Motor neuron (in vitro differentiated cells): ENCODE measurements at places on chromosomes 16 and 17.

GRCh38 chr17:81228420-81228819, 5.7 kb upstream of the CEP131 start:
- no peak for ATAC-seq

GRCh38 chr16:87657621-87658192, 55.4 kb downstream of the JPH3 start:
- ATAC-seq: peak; percentile 19

- ATAC-seq: no peak
Measured at GRCh38 chr16:66871840-66872239, 8.5 kb upstream of the PDP2 start.

DNA sequence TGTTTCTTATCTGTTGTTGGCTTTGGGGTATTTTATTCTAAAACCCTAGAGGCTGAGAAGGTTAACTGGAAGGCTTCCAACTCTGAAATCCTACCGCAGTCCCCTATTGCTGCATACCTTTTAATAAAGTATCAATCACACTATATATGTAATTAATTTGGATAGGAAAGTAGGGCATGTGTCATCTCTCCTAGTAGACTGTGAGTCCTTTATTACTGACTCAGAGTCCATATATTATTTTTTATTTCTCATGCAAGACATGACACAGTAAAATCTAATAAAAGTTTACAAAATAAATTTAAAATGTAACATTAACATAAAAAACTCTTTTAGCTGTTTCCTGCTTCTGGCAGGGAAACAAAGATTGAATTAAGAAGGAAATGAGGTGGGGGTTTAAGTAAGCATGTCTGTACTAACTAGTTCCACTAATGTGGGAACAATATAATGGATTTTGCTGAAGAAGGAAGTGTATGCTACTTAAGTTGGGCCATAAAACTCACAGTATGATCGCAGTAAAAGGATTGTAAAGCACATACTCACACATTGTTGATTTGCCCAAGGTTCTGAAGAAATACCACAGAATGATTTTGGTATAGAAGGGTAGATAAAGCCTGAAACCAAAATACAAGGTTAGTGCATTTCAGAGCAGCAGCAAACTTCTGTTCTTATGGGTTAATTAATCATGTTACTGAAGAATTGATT, 97.6 kb upstream of the HLF start:
- no peak for ATAC-seq

DNA sequence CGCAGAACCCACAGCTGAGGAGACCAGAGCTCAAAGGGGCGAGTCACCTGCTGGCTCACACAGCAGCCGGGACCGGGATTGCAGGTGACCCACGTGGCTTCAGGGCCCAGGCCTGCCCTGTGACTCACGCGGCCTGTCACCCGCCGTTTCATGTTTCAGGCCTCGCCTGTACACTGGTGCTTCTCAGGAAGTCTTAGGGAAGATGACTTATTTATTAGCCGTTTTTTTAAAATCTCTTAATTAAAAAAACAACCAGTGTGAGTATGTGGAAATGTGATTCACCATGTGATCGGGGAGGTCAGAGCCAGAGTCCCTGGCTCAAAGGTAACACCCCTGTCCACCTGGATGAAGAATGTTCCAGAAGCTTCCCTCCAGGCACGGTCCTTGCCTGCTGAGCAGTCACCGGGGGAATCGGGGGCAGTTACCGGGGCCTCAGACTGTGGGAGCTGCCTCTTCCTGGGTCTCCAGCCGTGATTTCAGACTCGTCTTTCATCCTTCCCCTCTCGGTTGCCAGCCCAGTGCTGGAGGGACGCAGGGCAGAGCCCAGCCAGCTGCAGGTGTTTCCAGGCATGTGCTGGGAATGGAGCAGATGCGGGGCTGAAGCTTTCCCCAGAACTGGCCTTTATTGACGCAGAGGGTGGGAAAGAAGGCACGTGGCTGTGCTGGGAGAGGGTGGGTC, 49.3 kb downstream of the CMIP start:
- peak; percentile 86 for ATAC-seq

GRCh38 chr17:36475346-36475970, 11.0 kb upstream of the ZNHIT3 start:
- ATAC-seq: no peak

DNA sequence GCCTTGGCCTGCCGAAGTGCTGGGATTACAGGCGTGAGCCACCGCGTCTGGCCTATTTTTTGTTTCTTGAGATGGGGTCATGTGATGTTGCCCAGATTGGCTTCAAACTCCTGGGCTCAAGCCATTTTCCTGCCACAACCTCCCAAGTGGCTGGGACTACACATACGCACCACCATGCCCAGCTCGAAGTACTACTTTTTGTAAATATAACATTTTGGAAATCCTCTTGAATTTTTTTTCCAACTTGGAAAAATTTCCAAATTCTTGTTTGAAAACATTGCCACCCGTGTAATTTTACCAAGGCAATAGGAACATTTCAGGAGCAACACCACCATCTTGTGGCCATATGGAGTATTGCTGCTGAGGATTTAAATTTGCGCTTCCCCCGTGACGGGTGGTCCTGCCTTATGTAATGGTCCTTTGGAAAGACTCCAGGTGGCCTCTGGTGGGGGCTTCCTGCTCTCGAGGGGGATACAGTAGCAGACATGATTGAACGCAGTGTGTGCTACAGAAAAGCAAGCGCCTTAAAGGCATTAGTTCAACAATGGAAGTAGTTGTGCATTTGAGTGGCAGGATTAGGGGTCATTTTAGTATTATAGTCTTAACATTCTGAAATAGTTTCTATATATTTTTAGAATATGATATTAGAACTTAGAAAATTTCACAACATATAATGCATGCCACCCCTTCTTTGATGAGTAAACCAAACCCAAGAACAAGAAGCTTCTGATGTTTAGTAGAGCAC, 8.0 kb downstream of the FLYWCH1 start:
- peak; percentile 33 for ATAC-seq

- no peak for ATAC-seq
Measured at GRCh38 chr17:62761884-62762283, 46.2 kb downstream of the MARCHF10 start.
